ENCODE measurements at places on chromosomes 1 and 21.

DNA sequence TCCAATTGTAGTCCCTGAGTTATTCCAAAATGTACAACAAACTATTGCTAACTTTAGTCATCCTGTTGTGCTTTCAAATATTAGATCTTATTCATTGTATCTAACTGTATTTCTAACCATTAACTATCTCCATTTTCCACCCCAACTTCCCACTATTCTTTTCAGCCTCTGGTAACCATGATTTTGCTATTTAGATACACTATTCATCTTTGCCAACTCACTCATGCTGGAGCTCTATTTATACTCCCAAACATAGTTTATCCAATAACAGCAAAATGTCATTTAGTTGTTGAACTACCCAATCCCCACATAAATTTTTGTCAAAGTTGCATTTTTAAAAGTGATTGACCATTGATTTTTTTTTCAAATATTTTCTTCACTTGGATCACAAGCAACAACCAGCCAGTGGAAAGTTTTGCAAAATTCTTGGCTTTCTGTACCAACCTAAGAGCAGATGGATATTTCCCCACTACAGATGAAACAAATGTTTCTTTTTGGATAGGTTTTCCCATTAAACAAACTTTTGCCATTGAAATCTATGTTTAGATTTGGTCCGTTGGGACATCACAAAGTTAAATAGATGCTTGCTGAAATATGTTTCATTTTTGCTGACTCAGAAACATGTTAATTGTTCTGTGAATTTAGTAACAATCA, 866.0 kb downstream of the LTN1 start:
- DNase-seq, result no peak

DNA sequence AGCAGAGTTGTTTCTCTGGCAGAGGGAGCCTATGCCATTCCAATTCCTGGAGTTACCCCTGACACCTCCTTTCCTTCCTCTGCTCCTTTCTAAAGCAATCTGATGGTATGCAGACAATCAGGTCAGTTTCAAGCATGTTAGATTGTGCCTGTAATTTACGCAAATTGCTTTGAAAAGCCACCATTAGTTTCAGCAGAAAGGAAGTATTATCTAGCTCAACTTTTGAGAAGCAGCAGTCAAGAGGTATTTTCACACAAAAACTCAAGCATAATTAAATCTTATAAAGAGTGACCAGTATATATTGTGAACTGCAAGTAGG, 2.2 kb downstream of the ERRFI1 start:
- no peak for DNase-seq

DNA sequence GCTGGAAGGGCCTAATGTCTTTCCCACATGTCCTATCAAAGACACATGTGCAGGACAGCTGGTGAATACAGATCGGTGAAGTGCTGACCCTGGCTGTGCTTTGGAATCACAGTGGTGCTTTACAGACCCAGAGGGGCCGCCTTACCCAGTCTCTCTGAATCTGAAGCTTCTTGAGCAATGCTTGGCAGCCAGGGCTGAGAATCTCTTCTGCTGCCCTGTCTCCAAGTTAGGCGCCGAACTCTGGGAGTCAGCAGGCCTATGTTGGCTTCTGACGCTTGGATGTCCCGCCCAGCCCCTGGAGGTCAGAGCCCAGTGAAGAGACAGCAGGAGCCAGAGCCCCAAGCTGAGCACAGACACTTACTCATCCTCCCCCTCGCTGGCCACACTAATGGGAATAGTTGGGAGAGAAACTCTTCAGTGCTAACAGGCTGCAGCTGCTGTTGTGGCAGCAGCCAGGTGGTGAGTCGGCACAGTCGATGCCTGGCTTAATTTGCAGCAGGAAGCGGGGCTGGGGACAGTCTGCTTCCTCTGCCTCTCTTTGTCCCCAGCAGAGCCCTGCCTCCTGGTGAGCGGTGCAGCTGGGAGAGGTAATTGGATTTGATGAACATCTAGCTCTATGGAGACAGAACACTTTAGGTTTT, 68.1 kb downstream of the URB2 start:
- no peak for DNase-seq

- DNase-seq, result no peak
Observed at GRCh38 chr1:91804546-91805023, 81.4 kb downstream of the TGFBR3 start.

DNA sequence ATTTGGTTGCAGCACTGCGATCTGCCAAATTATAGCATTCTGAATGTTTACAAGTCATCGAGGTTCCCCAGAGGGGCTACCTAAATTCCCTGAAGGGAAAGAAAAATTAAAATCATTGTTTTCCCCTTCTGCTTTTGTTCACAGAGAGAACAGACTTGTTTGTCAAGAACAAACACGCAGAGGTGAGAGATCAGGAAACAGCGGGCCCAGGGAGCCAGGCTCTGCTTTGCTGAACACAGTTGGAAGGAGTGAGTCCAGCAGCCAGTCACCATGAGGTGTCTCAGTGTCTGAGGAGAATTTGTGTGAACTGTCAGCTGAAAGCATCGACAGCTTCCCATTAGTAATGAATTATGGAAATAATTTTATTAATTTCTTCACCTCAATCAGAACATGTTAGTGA, 52.5 kb downstream of the RWDD3 start:
- no peak for DNase-seq

DNA sequence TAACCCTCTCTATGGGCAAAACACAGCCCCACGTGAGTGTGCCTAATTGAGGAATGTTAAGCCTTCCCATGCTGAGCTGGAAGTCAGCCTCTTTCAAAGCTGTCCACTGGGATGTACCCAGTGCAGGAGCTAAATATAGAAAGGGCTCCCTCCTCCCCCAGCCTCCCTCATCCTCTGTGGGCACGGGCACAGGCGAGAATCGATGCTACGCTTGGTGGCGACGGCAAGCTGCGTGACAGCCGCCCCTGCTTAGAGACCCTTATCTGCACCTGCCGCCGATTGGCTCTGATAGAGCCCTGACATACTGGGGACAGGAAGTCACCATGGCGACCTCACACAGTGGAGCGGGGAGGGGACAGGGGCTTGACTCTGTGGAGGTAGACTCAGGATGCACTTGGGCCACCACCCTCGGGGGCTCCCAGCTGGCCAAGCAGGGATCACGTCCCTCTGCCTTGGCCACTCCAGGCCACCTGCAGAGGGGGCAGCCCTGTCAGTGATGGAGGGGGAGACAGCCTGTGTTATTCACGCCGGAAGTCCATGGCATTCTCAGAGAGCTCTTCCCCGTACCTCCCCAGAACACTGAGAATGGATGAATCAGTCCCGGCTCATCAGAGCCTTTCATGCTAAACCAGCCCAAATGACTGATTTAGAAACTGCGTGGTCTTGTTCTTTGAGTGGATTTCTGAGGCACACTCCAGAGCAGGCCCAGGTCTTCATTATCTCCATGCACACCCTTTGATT, 84.8 kb downstream of the KCND3 start:
- no peak for DNase-seq

GRCh38 chr1:215044151-215044550, 38.4 kb upstream of the KCNK2 start:
- no peak for DNase-seq

- no peak for DNase-seq
Observed at GRCh38 chr1:76833151-76833550, 34.1 kb upstream of the ST6GALNAC5 start.

GRCh38 chr21:40471103-40471502, 375.9 kb downstream of the DSCAM start:
- DNase-seq, result no peak

DNA sequence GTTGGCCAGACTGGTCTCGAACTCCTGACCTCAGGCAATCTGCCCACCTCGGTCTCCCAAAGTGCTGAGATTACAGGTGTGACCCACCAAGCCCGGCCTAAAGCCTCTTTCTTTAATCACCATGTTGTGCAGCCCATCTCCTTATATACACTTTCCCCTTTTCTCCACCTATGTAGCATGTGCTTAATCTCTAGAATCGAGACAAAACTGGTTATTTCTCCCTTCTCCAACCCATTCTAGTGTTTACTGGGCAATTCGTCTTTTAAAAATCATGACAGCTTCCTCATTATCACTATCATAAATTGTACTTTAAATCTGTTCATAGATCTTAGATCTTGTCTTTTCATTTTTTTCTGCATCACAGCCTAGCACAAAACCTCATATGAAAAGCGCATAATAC, 285.7 kb downstream of the PDE4B start:
- no peak for DNase-seq
